ENCODE measurements at places on chromosomes 4 and X.

- no peak for DNase-seq
Measured at GRCh38 chrX:17632942-17633341, 104.4 kb upstream of the SCML1 start.

DNA sequence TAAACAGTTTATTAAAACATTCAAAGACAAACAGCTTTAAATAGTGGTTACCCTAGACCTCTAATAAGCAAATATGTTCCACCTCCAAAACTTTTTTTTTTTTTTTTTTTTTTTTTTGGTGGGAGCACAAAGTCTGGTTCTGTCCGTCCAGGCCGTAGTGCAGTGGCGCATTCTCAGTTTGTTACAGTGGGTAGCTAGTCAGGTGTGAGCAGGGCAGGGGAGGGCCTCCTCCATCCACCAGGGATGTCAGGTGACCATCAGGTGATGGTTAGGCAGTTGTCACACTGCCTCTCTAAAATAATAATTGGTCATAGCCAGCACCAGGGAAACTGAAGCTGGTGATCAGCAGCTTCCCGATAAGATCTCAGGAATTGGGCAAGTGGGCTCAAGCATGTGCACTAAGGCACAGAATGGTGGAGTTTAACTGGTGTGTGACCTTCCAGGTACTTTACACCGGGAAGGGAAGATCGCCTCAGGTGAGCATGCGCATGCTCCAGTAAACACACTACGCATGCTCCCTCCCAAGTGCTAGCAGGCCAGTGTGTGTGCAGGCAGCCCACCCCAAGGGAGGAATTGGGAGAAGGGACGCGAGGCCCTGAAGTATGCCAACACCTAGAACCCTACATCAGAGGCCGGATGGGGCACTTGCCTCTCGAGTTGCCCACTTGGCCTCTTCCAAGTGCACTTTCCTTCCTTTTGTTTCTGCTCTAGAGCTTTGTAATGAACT, 27.2 kb downstream of the TNIP2 start:
- no peak for DNase-seq

GRCh38 chr4:131347816-131348215, 1801.3 kb upstream of the PCDH10 start:
- no peak for DNase-seq

GRCh38 chrX:46836701-46837557, at the start of gene RP2:
Gene RP2, plus strand, starts transcription at chrX:46837043. Its CDS starts 58 bp downstream, at chrX:46837101.
- DNase-seq = peak; percentile 75

- no peak for DNase-seq
Measured at GRCh38 chrX:15849555-15849954, 5.1 kb downstream of the AP1S2 start.

GRCh38 chr4:159413306-159413943, 310.5 kb downstream of the RAPGEF2 start:
- DNase-seq = no peak

DNA sequence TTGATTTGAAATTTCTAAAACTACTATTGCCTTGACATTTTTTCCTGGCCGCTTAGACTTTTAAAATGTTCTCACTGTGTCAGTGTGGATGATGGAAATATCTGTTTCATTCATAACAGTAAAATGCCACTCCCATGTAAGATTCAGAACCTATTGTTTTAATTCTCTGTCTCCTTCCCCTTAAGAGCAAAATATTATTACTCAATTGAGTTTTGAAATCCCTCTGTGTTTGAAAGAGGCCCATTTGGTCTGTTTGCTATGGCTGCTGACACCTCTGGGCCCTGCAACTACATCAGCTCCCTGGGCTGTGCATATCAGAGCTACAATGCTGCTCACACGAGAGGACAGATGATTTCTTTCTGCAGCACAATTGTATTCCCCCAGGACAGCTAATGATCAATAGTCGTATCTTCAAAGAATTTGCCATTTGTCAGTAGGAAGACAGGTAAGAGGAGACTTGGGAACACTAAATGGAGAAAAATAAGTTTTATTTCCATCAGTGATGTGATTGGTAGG, 388.0 kb upstream of the GALNT7 start:
- no peak for DNase-seq

- DNase-seq = no peak
Measured at GRCh38 chr4:182765987-182766856, 151.0 kb downstream of the DCTD start.

DNA sequence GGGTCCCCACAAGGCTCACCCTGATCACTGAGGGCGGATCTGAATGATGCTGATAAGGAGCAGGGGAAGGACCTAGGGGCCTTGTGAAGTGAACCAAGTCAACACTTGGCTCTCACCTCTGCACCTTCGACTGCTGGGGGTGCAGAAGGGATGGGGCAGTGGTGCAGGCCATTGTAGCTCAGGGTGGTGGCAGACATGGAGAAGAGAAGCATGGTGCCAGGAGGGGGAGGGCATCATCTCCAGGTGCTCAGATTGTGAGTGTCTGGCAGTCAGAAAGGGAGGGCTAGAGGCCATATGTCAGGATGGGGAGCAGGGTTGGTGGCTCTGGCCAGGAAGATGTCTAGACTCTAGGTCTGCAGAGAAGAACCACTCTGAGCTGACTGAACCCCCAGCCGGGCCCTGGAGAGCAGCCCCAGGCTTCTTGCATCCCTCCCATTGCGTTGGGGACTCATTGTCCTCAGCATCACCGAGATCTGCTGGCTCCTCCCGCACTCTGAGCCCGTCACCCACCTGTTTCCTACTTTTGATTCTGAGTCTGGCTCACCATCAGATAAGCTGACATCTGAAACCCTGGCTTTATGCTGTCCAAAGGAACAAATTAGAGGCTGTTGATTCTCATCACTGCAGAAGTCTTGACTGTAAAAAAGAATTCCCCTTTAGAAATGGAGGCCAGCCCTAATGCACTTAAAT, 3.8 kb downstream of the APLN start:
- no peak for DNase-seq

- DNase-seq = no peak
Measured at GRCh38 chr4:978957-979701, 5.8 kb upstream of the DGKQ start.

All from activated CD4-positive, alpha-beta T cell treated with anti-CD3 and anti-CD28 coated beads, Interleukin-2, amount 50 U/mL, for 24 hours (primary cell).